ENCODE measurements at places on chromosomes 11 and 22.

- DNase-seq = no peak
These were observed 32.2 kb upstream of the PLET1 start for GRCh38 chr11:112292785-112293407.

GRCh38 chr11:57213342-57214097, 23.5 kb downstream of the APLNR start:
- DNase-seq = no peak

DNA sequence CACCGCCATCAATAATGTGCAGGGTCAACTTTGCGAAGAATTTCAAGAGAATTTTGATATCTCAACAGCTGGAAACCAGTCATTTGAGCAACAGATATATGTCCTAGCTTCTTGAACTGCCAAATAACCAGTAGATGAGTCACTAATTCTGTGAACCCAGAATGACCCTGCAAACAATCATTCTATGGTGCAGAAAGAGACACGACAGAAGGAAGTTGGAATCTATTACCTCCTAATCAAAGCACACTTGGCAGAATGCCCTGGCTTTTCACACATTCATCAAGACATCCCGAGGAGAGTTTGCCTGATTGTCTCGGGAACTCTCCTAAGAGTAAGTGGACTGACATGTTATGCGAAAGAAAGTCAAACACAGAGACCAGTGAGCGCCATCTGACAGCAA, 621.1 kb downstream of the OPCML start:
- no peak for DNase-seq

- no peak for DNase-seq
These were observed 851.1 kb upstream of the FAT3 start for GRCh38 chr11:91373497-91373896.

GRCh38 chr11:65112546-65113360, 1.1 kb downstream of the TM7SF2 start:
- peak; percentile 70 for DNase-seq

DNA sequence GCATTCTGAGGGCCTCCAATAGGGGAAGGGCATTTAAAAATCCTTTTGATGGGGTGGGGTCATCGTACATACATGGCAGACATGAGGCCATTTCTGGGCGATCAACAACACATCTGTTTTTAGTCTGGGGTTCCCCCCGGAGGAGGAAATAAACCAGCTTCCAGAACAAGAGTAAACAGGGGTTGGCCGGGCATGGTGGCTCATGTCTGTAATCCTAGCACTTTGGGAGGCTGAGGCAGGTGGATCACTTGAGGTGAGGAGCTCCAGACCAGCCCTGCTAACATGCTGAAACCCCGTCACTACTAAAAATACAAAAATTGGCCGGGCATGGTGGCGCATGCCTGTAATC, 12.0 kb downstream of the PRSS23 start:
- no peak for DNase-seq

- DNase-seq = peak; percentile 2
These were observed 172.0 kb upstream of the MTMR2 start for GRCh38 chr11:96095884-96096303.

DNA sequence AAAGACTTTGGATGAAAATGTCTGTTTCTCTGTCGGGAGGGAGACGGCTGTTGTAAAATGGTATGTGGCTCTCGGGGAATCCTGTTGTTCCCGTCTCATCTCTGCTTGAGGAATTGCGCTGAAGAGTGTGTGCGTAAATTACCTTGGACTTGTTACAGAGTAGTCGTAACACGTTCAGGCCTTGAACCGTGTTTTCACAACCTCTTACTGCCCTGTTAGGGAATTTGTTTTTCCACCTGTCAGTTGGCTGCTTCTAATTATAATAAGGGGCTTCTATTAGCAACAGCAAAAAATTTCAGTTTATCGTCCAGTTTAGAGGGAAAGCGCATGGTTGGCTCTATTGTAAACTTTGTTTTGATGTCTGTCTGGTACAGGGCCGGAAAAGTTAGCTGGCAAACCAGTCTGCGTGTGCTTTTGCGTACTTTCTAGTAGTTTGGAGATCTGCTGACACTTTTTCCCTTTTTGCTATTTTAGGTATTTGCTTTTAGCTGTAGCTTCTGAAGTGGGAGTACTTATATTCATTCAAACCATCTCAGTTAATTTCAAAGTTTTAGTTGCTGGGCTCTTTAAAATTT, 1.5 kb downstream of the HIPK3 start:
- no peak for DNase-seq

- no peak for DNase-seq
These were observed 1.7 kb downstream of the USP35 start for GRCh38 chr11:78190374-78190773.

DNA sequence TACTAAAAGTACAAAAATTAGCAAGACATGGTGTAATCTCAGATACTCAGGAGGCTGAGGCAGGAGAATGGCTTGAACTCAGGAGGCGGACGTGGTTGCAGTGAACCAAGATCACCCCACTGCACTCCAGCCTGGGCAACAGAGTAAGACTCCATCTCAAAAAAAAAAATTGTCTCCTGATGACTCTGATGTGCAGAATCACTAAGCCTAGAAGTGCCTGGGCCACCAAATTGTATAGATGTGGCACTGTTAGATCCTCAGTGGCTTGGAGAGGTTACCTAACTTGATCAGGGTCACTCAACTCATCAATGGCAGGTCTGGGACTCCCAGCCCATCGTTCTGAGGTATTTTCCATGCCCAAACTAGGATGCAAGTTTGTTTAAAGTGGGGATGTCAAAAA, 10.6 kb downstream of the PLEKHB1 start:
- no peak for DNase-seq

DNA sequence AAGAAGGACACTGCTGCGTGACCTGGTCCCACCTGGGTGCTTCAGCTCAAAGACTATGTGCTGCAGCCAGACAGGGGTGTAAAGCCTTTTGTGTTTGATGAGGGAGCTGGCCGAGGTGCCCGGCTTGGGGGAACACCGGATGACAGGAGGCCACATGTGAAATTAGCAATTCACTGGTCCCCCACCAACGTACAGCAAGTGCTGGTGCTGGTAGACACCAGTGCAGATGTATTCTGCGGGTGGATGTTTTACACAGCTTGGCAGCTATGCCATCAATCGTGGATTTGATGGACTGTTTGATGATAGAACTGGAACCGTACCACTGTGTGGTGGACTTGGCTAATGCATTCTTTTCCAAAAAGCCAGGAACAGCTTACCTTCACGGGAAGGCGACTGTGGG, 47.9 kb upstream of the LIPT2 start:
- no peak for DNase-seq

GRCh38 chr22:20095521-20095920, 15.5 kb downstream of the DGCR8 start:
- DNase-seq = no peak

GRCh38 chr11:69355959-69356702, 62.2 kb downstream of the MYEOV start:
- DNase-seq = no peak

GRCh38 chr11:130580372-130580771, 131.9 kb downstream of the ADAMTS15 start:
- no peak for DNase-seq

DNA sequence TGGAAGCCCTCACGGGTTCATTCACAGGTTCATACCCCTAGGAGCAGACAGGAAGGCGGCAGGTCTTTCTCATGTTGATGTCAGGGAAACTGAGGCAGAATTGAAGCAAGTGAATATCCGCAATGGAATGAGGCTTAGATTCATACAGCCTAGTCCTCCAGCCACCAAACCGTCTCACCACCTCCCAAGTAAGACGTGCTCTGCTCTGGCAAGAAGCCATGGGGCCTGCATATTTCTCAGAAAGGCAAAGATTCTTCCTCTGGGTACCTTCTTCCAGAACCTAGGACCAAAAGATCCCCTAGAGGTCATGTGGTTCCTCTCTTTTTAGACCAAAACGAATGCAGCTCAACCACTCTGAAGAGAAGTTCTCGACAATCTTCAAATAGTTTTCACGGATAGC, 1.7 kb downstream of the AP1B1 start:
- no peak for DNase-seq

GRCh38 chr11:111554532-111554931, 14.0 kb downstream of the LAYN start:
- DNase-seq = no peak

- no peak for DNase-seq
These were observed 30.3 kb downstream of the SAMM50 start for GRCh38 chr22:43985532-43985931.

GRCh38 chr11:45809456-45810395, 4.8 kb downstream of the SLC35C1 start:
- no peak for DNase-seq

DNA sequence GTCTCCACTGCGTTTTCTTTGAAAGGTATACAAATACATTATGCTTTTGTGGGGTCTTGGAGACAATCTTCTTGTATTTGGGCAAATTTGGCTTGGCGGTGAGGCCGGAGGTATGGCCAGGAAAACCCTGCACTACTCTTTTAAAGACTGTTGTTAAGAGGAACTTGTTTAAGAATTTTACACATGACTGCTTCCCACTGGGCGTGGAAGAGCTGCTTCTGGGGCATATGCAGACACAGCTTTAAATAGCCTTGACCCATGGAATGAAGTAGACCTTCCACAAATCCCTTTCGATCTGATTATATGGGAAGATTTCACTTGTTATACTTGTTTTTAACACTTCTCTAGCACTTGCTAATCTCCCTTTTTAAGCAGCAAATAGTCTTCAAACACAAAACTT, 453.6 kb downstream of the MN1 start:
- no peak for DNase-seq

DNA sequence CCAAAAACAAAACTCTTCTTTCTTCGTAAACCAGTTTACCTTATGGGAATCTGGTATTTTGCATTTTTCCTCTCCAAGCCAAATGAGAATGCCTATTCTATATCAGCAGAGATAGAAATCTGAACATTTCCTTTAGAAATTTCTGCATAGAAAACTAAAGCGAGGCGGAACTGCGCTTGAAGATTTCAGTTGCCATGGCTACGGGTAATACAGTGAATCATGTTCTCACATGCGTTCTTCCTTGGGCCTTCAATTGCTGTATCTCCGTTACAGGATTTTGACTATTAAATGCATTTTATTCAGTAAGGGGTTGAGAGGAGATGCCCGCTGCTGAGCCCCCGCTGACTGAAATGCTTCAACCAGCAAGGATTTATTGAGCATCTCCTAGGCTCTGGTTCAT, 108.2 kb upstream of the CRYBB3 start:
- no peak for DNase-seq

- no peak for DNase-seq
These were observed 2.1 kb downstream of the RTN3 start for GRCh38 chr11:63683133-63683991.

GRCh38 chr11:128929991-128930390, 12.7 kb downstream of the TP53AIP1 start:
- DNase-seq = no peak

DNA sequence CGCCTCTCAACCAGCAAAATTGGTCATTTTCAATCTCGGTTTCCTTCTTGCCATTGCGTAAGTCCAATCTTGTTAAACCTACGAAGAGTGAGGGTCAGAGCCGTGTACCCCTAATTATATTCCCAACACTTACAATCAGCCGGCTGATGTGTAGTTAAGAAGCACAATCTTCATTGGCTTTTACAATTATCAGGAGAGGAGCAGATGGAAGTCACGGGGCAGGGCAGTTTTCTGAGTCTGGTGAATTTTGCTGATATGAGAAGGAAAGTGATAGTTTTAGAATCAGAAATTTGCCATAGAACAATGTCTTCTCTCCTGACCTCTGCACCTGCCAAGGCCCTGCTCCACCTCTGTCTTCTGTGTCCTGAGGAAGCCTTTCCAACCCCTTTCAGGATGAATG, 35.0 kb upstream of the ATXN10 start:
- DNase-seq = no peak

GRCh38 chr22:36926721-36927435, 13.4 kb downstream of the CSF2RB start:
- no peak for DNase-seq

- DNase-seq = no peak
These were observed 20.4 kb downstream of the FAM168A start for GRCh38 chr11:73577496-73577917.

DNA sequence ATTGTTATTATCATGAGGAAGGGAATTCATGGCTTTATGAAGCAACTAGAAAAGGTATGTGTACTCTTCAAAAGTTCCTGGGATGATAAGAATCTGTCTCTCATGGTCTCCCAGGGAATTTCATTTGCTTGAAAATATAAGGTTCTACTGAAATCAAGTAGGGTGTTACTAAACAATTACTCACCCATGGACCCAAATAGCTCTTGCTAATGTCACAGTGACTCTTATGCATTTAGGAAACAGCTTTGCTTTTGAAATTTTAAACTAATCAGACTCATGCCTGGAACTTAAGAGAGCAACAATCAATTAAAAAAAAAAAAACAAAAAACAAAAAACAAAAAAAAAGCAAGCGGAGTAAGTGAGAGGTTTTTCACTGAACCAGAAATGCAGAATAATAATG, 1546.3 kb upstream of the TENM4 start:
- DNase-seq = no peak

DNA sequence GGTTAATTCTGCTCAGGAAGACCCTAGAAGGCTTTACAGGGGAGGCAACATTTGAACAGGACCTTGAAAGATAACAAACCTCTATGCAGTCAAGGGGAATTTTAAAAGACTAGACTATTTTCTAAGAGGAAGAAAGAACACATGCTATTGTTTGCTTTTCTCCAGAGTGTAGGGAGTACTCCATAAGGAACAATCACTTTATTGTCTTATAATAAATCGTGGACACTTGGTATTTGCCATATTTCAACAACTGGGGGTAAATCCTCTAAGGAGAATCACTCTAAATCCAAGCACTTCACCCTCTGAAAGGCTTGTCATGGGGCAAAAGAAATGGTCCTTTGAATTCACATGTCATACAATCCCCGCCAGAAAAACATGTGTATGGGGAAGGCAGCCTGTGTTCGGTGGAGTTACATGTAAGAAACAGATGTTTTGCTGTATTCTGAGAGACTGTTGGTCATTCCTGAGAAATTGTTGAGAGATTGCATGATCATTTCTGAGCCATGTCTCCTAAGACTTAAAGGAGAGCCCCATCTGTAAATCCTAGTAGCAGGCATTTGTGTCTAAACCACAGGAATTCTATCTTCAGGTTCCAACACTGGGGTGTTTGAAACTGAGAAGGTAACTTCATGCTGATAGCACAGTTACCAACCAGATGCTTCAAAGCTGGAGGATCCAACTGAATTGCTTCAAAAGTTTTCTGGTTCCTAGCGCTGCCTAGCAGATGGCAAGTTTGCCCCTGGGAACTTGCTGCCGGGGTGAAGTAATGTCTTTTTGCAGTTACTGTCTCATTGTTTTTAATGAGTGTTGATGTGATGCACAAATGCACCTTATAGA, 66.8 kb downstream of the FZD4 start:
- DNase-seq = no peak

DNA sequence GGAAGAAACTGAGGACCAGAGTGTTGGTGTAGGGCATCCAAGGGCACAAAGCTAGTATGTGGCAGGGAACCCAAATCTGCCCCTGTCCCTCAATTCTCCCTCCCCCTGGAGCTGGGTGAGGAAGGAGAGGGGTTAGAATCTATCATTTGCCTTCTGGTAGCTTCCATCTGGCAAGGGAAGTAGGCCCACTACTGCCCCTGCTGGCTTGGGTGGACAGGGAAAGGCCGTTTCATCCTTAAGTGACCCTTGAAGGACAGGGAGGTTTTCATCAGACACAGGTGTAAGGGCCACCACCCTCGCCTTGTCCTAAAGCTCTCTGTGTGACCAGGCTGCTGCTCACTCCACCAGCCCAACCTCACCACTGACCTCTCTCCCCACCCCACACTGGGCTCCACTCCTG, 22.1 kb downstream of the NECTIN1 start:
- DNase-seq = no peak
